ENCODE measurements at places on chromosomes 11 and 22. TPM values are rescaled to one million over a fixed set of nuclear protein-coding genes. Genes with fewer than 3 reads are reported as not detected.

GRCh38 chr22:46674906-46675305, 54.7 kb downstream of the GRAMD4 start:
- no peaks in the 10 kb centered on the region for H3K4me1 ChIP-seq
- H3K27ac ChIP-seq = no peak overlapping the region
- H3K27me3 ChIP-seq = no peaks in the 10 kb centered on the region

DNA sequence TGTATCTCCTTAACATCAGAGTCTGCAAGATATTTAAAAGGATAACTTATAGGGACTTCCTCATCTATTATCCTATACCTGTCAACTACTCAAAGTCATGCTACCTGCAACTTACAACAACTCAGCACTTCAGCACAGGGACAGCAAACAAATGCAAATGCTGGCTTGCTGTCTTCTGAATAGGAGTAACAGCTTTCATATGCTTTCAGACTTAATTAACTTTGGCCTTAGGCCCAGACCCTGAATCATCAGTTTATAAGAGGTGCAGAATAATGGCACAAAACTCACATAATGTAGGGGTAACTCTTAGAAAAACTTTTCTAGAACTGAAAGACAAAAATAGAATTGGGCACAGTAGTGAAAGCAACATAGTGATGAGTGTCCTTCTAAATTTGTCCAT, 953.4 kb downstream of the DLG2 start:
- H3K4me3 ChIP-seq = no peak overlapping the region
- no peaks in the 10 kb centered on the region for H3K4me1 ChIP-seq
- no peak for DNase-seq
- H3K36me3 ChIP-seq = no peaks in the 10 kb centered on the region

DNA sequence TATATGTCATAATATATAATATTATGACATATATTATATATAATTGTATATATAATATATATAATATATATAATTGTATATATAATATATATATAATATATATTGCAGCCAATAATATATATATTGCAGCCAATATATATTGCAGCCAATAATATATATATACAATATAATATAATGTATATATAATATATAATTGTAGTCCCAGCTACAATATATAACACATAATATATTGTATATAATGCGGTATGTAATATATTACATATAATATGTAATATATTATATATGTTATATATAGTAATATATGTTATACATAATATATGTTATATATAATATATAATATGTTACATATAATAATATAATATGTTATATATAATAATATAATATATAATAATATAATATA, 5.8 kb upstream of the CELF1 start:
- no peaks in the 10 kb centered on the region for H3K27me3 ChIP-seq
- no peaks in the 10 kb centered on the region for H3K36me3 ChIP-seq
- no peak overlapping the region for H3K4me3 ChIP-seq
- DNase-seq = no peak
- H3K4me1 ChIP-seq = no peaks in the 10 kb centered on the region
- H3K27ac ChIP-seq = no peak overlapping the region

DNA sequence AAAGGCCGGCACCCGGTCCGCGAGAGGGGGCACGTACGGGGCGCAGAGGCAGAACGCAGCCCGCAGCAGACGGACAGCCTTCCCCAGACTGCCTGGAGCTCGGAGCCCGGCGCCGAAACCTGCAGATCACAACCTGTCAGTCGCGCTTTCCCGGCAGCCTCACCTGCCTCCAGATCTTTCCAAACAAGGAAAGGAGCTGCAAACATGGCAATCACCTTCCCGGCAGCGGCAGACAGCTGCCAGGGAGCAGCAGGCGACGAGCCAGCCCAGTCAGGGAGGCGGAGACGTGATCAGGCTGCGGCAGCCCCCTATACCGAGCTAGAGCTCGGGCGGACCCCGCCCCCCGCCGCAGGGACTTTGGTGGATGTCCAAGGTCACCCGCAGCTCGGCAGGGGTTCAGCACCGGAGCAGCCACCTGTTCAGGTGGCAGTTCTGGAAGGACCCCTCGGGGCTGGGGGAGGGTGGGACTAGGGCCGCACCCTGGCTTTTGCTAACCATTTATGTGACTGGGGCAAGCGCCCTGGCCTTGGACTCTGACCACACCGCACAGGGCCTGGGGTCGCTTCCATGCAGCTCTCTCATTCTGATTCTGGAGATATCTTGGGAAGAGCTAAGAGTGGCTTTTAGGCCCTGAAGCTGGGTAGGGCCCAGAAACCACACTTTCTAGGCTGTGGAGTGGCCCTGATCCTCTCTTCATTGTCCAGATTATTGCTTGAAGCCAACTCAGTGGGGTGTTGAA, 143.8 kb downstream of the NECTIN1 start:
- DNase-seq = peak; percentile 71
- H3K4me3 ChIP-seq = peak overlapping the region; percentile 68
- no peaks in the 10 kb centered on the region for H3K27me3 ChIP-seq
- H3K27ac ChIP-seq = peak overlapping the region; percentile 91
- H3K4me1 ChIP-seq = peaks cover 4% of the 10 kb centered on the region

DNA sequence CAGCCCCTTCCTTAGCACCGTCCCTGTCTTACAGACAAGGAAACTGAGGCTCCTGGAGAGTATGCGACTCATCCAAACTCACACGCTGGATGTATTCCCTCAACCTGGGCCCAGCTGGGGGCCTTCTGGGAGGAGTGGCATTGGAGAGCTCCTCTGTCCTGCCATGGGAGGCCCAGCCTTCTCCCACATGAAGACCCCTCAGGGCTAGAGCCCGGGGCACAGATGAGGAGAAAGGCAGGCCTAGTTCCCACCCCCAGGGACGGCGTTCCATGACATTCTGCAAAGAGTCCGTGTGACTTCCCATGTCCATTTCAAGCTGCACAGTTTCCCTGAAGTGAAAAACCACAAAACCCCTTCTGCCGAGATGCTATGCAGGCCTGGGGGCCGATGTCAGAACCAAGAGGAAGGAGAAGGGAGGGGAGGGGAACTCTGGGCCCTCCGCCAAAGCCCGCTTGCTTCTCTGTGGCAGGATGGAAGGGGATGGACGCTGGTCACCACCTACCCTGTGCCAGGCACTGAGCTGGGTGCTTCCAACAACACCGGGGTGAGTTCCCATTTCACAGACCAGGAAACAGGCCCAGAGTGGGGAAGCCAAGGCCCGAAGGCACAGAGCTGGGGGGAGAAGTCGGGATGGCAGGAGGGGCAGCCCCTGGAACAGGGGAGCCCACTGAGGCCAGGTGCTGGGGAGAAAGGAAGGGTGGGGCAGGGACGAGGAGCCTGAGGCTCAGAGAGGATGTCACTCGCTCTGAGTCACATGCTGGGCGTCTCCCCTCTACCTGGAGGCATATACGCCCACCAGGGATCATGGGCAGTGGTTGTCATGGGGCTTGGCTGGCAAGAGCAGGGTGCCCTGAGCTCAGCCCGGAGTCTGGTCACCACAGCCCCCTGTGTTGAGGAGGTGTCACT, 15.7 kb downstream of the RAC2 start:
- DNase-seq = no peak
- H3K27ac ChIP-seq = no peak overlapping the region
- no peaks in the 10 kb centered on the region for H3K36me3 ChIP-seq
- no peaks in the 10 kb centered on the region for H3K27me3 ChIP-seq
- no peaks in the 10 kb centered on the region for H3K4me1 ChIP-seq
- no peak overlapping the region for H3K4me3 ChIP-seq

Gene MTMR3
- 57.0 TPM for total RNA-seq

Gene SYT7
- 10.8 TPM for total RNA-seq
